ENCODE measurements at places on chromosomes 2 and 18.

DNA sequence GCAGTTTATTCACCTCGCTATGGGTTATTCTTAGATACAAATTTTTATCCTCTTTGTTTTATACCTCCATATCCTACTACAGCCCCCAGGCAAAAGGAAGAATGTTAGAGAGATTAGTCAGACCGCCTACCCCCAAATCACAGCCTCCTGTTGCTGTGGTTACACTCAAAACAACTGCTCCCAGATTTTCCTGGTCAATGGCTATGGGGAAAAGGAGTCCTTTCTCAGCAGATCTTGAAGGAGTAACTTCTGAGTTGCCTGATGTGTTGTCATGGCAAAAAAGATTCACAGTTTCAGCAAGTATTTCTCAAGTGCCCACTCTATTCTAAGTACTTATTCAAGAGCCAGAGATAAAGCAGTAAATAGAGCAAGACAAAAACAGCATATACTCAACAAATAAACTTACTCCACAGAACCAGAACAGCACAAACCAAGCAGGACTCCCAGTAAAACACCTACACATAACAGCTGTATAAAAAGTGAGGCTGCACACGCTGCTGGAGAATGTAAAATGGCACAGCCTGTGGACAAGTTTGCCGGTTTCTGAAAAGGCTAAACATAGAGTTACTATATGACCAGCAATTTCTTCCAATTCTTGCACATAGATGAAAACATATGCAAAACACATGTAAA is 104.8 kb downstream of the NOL10 start:
- DNase-seq = no peak

- no peak for DNase-seq
Measured at GRCh38 chr2:56534321-56534720, 350.5 kb downstream of the CCDC85A start.

DNA sequence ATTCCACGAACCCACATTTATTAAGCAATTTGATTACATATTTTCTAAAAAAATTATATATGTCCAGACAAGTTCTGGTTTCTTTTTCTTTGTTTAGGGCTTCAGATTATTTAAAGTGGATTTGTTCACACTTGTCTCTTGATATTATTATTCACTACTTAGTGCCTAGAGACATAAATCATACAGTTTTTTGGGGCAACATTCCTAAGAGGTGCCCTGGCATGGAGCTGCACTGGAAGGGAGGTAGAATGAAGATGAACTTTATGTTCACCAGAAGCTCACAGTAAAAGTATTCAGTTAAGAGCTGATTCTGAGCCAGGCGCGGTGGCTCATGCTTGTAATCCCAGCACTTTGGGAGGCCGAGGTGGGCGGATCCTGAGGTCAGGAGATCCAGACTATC is 762.7 kb upstream of the TMEFF2 start:
- no peak for DNase-seq

DNA sequence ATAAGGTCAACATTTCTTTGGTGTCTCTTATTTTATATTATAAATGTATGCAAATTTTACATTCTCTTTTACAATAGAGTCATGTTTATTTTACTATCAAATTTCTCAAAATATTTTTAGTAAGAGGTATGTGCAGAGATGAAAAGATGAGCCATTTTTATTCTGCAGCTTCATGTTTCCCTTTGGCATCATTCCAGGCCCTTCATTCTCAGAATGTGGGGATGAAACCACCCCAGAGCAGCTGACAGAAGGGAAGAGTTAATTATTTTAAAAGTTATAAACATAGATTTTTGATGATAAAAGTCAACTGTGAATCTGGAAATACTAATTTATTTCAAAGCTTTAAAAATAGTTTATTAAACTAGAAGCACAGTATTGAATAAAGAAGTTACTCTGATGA is 12.8 kb upstream of the FSHR start:
- peak; percentile 45 for DNase-seq

- no peak for DNase-seq
Measured at GRCh38 chr18:74797577-74798151, 200.0 kb downstream of the ZNF407 start.

DNA sequence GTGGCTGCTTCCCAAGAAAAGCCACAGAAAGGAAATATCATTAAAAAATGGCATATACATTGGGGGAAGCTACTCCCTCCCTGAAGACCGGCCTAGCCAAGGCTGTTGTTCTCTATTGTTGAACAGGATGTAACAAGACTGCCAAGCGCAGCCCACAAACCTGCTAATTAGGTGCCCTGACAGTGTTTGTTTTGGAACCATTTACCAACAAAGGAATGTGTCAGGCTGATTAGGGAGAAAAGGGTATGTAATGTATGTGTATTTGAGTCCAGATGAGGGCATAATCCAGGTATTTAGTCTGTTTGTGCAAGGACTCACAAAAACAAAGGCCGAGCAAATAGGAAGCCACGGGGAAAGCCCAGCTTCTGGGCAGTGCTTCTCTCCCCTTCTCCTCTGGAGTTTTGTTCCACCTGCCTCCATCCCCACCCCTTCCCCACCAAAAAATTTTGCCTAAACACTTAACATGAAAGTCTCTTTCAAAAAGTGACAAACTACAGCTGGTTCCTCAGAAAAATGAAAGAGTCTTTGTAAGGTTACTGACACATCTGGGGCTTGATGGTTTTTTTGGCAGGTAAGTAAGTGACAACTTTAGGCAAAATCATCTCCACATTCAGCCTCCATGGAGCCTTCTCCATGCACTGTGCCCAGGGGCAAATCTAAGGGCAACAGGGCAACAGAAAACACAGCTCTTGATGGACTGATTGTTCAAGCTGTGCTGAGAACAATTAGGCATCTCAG is 78.3 kb upstream of the FZD5 start:
- DNase-seq = peak; percentile 87

GRCh38 chr2:33213244-33213643 is 263.2 kb upstream of the RASGRP3 start:
- no peak for DNase-seq

- DNase-seq = no peak
Measured at GRCh38 chr2:70371753-70372152, 69.9 kb upstream of the FAM136A start.

DNA sequence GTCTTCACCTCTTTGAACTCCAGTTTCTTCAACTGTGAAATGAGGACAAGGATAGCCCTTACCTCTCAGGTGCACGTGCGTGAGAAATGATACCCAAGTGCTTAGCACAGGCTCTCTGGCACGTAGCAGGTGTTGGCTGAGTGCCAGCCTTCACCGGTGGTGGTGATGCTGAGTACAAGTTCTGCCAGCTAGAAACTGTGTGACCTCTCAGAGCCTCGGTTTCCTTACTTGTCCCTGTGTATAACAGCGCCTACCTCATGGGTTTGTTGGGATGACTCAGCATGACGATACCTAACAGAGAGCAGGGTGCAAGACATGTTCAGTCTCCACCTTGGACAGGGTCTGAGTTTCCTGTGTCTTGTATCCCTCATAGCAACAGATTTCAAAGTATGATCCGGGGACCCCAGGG is 205.1 kb downstream of the TNS1 start:
- peak; percentile 72 for DNase-seq

GRCh38 chr2:114192362-114192761 is 250.1 kb upstream of the DPP10 start:
- no peak for DNase-seq

DNA sequence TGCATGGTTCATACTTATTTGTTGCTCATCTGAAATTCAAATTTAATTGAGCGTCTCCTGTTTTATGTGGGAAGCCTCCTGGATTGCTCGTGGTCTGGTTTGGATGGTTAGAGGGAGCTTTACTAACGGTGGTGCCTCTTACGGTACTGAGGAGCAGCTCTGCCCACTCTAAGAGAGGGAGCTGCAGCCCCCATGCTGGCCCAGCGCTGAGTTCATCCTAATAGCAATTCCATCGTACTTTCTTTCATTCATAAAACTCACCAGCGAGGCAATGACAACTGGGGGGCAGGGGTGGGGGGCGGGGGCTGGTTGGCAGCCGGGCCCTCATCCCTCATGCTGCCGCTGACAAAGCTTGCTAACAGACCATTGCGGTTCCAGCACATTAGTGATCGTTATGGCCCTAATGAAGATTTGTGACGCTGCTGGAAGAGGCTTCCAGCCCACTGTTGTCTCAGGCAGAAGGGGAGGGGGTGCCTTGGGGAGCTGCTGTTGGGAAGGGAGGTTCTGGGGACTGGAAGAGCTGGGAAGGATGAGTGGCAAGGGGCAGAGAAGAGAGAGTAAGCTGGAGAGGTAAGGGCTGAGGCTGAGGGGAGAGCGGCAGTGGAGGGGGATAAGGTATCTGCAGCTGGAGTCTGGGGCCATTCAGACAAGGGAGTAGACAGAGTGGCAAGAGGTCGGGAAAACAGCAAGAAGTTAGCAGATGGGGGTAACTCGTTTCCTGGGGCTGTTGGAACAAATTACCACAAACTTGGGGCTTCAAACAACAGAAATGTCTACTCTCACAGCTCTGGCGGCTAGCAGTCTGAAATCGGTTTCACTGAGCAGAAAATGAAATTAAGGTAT is 238.1 kb downstream of the LPIN1 start:
- DNase-seq = no peak

- DNase-seq = no peak
Measured at GRCh38 chr2:110993557-110994231, 127.0 kb upstream of the BCL2L11 start.

GRCh38 chr2:218999021-218999880 is 6.0 kb upstream of the CRYBA2 start:
- DNase-seq = no peak

GRCh38 chr2:158205215-158205614 is 103.5 kb downstream of the UPP2 start:
- no peak for DNase-seq

GRCh38 chr2:173652767-173653431 is 298.2 kb downstream of the CDCA7 start:
- DNase-seq = no peak

GRCh38 chr18:3472681-3473544 is 22.9 kb downstream of the TGIF1 start:
- DNase-seq = no peak

All from NCI-H1105 treated with DMSO at 0.1 percent for 48 hours (cell line).